Progenitor cell of endocrine pancreas (in vitro differentiated cells): ENCODE measurements at places on chromosomes 5 and 9. TPM values are rescaled to one million over a fixed set of nuclear protein-coding genes. Genes with fewer than 3 reads are reported as not detected.

- H3K36me3 ChIP-seq: no peaks in the 10 kb centered on the region
- H3K4me1 ChIP-seq: peaks cover 63% of the 10 kb centered on the region
- H3K4me3 ChIP-seq: no peak overlapping the region
- H3K27ac ChIP-seq: peak overlapping the region; percentile 82
- no peak for DNase-seq
Measured at GRCh38 chr5:14268738-14269137, 125.6 kb downstream of the TRIO start.

DNA sequence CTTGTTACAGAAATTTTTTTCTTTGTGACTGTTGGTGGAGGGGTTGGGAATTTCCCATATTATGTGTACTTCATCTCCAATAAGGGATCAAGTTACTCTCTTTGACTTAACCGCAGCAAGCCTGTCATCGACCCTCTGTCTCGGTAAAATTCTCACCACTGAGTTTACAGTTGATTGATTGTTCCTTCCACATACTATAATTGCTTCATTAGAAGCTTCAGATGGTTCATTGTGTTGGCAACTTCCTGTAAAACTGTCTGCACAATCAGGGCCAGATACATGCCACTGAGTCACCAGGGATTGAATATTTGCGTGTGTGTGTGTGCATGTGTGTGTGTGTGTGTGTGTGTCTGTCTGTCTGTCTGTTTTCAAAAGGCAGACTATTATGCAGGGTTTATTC is 176.6 kb downstream of the ZNF462 start:
- no peak overlapping the region for H3K4me3 ChIP-seq
- peaks cover 8% of the 10 kb centered on the region for H3K4me1 ChIP-seq
- no peak overlapping the region for H3K27ac ChIP-seq
- no peaks in the 10 kb centered on the region for H3K36me3 ChIP-seq
- no peak for DNase-seq

Gene GLDC
- 11.1 and 11.3 TPM in 2 replicates for total RNA-seq

GRCh38 chr9:34253460-34253837 is 74.6 kb downstream of the UBAP1 start:
- no peak overlapping the region for H3K4me3 ChIP-seq
- H3K27ac ChIP-seq: no peak overlapping the region
- no peak for DNase-seq
- H3K27me3 ChIP-seq: no peaks in the 10 kb centered on the region
- peaks cover 8% of the 10 kb centered on the region for H3K36me3 ChIP-seq

DNA sequence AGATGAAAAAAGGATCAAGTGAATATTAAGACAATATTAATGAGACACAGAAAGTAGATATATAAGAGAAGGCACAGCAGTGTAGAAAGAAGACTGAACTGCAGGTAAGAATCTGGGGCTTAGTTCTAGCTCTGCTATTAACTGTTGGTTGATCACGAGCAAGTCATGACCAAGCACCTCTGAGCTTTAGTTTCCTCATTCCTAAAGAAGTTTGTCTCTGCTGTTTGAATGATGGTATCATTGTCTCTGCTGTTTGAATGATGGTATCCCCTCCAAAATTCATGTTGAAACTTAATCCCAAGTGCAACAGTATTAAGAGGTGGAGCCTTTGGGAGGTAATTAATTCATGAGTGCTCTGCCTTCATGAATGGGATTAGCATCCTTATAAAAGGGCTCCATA is 2.5 kb upstream of the NME5 start:
- no peak overlapping the region for H3K27ac ChIP-seq
- no peak for DNase-seq
- H3K36me3 ChIP-seq: no peaks in the 10 kb centered on the region
- H3K4me3 ChIP-seq: no peak overlapping the region

Gene FBP2
- total RNA-seq: not detected in 2 replicates

GRCh38 chr5:131466171-131466766 is 168.8 kb downstream of the RAPGEF6 start:
- H3K27me3 ChIP-seq: no peaks in the 10 kb centered on the region
- no peak overlapping the region for H3K27ac ChIP-seq
- H3K4me1 ChIP-seq: no peaks in the 10 kb centered on the region
- DNase-seq: no peak
- peaks cover 18% of the 10 kb centered on the region for H3K36me3 ChIP-seq
- no peak overlapping the region for H3K4me3 ChIP-seq
